ENCODE measurements at places on chromosomes 5 and 9. TPM values are rescaled to one million over a fixed set of nuclear protein-coding genes. Genes with fewer than 3 reads are reported as not detected.

Gene PCDHB11
- 0.25 TPM for total RNA-seq

Gene IFNE
- 0.57 TPM for total RNA-seq

DNA sequence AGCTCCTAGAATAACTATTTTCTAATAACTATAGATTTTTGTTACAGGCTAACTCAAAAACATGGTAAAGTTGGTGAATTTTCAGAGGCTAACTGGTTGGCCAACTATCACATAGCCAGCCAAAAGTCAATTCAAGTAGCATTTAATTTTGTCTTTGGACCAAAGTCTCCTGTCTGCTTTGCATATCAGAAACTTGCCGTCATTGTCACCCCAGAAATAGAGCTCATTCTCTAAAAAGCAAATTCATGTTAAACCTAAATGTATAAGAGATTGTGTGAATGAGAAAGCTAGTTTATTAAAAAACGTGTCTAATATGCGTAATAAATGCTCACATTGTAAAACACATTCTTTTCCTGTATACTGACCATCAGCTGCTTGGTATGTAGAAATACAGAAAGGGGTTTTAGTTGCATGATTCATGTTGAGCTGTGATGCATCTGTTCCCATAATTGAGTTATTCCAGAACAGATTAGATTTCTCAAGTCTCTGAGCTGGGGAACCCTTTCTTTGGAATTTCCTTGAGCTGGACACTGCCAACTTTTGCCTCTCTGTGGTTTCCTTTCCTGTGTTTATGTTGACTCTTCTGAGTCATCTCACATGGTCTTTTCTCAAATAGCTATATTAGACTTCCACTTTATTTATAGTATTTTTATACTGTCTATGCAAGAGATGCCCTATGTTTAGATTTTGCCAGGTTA, 7.3 kb downstream of the SRFBP1 start:
- DNase-seq, result peak; percentile 98

- peak; percentile 43 for DNase-seq
Measured at GRCh38 chr9:135701959-135702721, at the start of gene KCNT1. Gene KCNT1, plus strand, starts transcription at chr9:135702185. Its CDS starts 74 bp downstream, at chr9:135702259.

GRCh38 chr9:134962065-134962972, 44.6 kb upstream of the FCN1 start:
- DNase-seq, result no peak

Gene ITK
- total RNA-seq, result not detected

DNA sequence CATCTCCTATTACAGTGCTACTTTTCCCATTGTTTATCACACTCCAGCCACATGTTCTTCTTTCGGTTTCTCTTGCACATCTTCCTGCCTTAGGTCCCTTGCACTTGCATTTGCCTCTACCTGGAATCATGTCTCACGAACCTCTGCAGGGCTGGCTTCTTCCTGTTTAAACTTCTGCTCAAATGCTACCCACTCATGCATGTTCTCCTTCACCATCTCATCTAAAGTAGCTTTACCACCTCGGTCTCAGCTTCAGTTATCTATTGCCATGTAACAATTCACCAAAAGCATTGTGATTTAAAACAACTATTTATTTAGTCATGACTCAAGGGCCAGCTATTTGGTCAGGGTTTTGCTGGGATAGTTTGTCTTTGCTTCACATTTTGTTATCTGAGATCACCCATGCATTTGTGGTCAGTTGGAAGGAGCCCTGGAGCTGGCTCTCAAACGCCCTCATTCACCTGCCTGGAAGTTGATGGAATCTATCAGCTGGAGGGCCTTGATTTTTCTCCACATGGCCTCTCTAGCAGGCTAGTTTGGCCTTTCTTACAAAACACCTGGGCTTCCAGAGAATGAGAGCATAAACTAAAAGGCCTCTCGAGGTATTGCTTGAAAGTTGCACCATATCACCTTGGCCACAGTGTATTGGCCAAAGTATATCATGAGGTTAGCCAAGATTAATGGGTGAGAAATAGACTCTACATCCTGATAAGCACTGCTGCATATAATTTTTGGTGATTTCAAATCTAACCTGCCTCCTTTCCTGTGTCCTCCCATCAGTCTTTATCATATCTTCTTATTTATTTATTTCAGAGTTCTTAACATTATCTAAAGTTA, 21.4 kb downstream of the SPINK1 start:
- DNase-seq, result peak; percentile 77

- DNase-seq, result no peak
Measured at GRCh38 chr5:167785901-167786300, 505.5 kb upstream of the WWC1 start.

DNA sequence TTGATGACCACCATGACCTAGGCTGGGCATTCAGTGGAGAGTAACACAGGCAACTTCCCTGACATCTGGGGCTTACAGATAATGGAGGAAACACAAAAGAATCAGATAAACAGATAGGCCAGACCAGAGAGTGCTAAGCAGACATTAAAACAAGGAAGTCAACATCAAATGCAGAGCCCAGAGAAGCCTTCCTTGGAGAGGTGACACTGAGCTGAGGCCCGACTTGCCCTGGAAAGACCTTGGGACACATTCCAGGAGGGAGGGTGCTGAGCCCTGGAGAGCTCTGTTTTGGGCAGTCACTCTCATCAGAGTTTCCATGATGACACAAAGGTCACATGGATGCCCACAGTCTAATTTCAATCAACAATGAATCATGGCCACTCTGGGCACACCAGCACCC, 31.9 kb upstream of the C5orf58 start:
- peak; percentile 60 for DNase-seq

- no peak for DNase-seq
Measured at GRCh38 chr9:4937446-4937845, 47.6 kb upstream of the JAK2 start.

GRCh38 chr5:86038566-86038965, 579.2 kb upstream of the COX7C start:
- DNase-seq, result no peak

Gene SCGB3A2
- not detected for total RNA-seq

DNA sequence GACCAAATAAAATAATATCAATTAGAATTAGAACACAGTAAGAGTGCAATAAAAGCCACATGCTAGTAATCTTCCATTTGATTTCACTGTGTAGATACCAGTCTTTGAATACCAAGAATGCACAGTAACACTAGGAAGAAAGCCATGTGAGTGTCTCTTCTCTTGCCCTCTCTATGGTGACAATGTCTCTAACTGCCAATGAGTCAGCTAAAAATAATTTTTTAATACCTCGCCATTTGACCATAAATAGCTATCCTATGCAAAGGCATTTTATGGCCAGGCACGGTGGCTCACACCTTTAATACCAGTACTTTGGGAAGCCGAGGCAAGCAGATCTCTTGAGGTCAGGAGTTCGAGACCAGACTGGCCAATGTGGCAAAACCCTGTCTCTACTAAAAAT, 30.6 kb downstream of the EDIL3 start:
- peak; percentile 68 for DNase-seq

Gene DBH
- total RNA-seq, result not detected

Gene MRPS2
- 36.9 TPM for total RNA-seq

GRCh38 chr5:73214996-73215395, 42.0 kb downstream of the TMEM174 start:
- DNase-seq, result no peak

- DNase-seq, result no peak
Measured at GRCh38 chr5:171369056-171369455, 18.6 kb upstream of the NPM1 start.

GRCh38 chr5:50724262-50724661, 57.8 kb downstream of the PARP8 start:
- no peak for DNase-seq

Gene TRMT10B
- 3.6 TPM for total RNA-seq

Gene SPATA31E1
- total RNA-seq, result not detected

- DNase-seq, result peak; percentile 93
Measured at GRCh38 chr9:89661956-89662717, 57.3 kb downstream of the GADD45G start.

- peak; percentile 72 for DNase-seq
Measured at GRCh38 chr5:153546566-153546965, 56.1 kb downstream of the GRIA1 start.

DNA sequence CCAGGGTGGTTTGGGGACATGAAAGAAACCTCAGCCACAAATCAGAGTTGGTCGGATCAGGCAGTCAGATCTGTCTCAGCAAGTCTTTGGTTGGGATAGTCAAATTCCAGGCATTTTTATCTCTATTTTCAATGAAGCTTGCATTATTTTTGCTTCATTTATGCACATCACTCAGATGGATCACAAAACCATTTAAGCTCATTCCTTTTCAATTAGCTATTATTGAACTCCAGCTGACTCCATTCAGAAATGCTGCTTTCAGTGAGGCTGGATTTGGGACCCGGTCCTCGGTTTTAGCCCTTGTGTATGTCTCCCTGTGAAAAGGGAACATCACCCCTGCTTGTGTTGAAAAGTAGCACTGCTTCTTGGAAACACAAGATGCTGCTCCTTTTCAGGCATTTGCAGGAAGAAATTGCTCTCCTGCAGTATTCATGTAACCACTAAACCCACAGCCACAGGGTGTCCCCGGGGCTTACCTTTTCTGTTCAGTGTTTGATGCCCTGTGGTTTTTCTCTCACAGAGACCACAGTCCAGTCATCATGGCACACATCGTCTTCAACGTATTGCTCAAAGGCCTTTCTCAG, 232.9 kb downstream of the NFIB start:
- DNase-seq, result peak; percentile 87

Gene PNPLA7
- total RNA-seq, result 0.27 TPM

DNA sequence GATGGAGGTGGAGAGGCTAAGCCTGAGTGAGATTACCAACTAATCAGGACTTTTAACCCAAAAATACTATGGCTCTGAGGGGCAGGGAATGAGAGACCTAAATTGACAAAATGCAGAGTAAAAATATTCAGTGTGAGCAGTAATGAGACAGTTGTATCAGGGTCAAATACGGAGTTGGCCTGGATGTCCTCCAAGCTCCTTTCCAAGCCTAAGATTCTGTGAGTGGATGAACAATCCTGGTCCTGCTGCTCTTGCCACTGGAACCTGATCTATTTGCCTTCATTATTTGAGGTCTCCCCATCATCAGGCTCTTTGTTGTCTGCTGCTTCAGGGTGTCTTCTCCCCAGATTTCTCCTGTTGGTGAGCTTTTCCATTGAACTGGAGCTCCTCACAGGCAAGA, 1.1 kb downstream of the PDCD1LG2 start:
- peak; percentile 49 for DNase-seq

GRCh38 chr5:17196697-17197096, 20.7 kb upstream of the BASP1 start:
- DNase-seq, result no peak

- DNase-seq, result no peak
Measured at GRCh38 chr5:178373711-178374110, 141.1 kb upstream of the PHYKPL start.

Measured in M059J (cell line).